ENCODE measurements at places on chromosomes 6 and 20. TPM values are rescaled to one million over a fixed set of nuclear protein-coding genes. Genes with fewer than 3 reads are reported as not detected.

- peak; percentile 6 for DNase-seq
Observed at GRCh38 chr6:161618831-161619454, 345.1 kb upstream of the AGPAT4 start.

The MROH8 gene
- 0.35 TPM for total RNA-seq

The EFCAB8 gene
- total RNA-seq: not detected

DNA sequence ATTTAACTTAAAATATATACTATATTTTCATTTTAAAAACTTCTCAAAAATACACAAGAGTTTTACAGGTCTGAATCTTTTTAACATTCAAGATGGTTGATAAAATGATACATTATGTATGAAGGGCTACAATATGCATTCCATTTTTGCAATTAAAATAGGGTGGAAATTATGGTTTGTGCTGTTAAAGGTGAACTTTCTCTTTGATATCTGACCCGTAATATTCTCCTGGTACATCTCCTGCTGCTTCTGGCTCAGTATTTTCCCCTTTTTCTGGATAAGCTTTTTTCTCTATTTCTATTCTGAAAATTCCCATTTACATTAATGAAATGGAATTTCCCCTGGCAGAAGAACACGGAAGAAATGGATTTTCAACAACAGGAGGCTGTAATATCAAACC is 27.4 kb upstream of the LCA5 start:
- no peak for DNase-seq

DNA sequence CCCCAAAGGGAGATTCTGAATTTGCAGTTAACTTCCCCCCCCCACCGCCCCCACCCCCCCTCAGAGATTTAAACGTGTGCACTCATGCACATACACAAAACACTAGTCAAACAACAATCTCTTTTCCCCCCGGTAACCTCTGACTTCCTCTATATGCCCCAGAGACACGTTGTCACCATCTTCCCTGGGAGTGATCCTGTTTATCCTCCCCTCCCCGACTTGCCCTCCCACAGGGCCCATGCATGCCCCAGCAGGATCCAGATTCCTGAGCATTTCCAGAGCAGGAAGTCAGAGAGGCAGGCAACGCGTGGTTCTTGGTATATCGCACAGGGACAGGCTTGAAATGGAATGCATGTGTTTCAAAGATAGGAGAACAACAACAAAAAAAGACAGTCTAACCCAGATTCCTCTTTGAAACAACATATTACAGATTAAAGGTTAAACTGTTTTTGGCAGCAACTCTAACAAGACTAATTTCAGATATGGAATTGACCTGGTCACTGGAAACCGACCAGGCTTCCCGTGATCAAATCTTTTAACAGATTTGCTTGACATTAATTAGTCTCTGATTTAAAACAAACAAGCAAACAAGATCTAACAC is 1.3 kb downstream of the BLCAP start:
- peak; percentile 86 for DNase-seq

DNA sequence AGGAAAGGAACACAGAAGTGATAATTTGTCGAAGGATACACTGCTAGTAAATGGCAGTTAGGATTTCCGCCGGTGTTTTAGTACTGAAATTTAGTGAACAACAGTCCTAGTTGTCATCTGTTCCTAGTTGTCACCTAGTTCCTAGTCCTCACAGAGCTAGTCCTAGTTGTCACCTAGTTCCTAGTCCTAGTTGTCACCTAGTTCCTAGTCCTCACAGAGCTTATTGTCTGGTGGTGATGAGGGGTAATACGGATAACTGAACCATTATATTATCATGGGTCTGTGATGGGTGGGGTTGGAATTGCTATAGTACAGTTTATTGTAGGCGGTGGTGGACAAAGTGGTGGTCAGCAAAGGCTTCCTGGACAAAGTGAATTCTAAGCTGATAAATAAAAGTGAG is 1.8 kb downstream of the SNRNP48 start:
- no peak for DNase-seq

The IER3 gene
- total RNA-seq: 373 TPM
